ENCODE measurements at places on chromosomes 12 and 14. TPM values are rescaled to one million over a fixed set of nuclear protein-coding genes. Genes with fewer than 3 reads are reported as not detected.

Gene MANSC4
- not detected for total RNA-seq

Gene BCL2L2
- 1.7 TPM for total RNA-seq

Gene PTGR2
- 2.2 TPM for total RNA-seq

Gene PTPRO
- 7.7 TPM for total RNA-seq

Gene GLT8D2
- not detected for total RNA-seq

GRCh38 chr12:26195641-26196420 is 458 bp downstream of the SSPN start:
- DNase-seq: no peak
- H3K4me3 ChIP-seq: peak overlapping the region; percentile 68
- no peaks in the 10 kb centered on the region for H3K36me3 ChIP-seq
- H3K27ac ChIP-seq: no peak overlapping the region

DNA sequence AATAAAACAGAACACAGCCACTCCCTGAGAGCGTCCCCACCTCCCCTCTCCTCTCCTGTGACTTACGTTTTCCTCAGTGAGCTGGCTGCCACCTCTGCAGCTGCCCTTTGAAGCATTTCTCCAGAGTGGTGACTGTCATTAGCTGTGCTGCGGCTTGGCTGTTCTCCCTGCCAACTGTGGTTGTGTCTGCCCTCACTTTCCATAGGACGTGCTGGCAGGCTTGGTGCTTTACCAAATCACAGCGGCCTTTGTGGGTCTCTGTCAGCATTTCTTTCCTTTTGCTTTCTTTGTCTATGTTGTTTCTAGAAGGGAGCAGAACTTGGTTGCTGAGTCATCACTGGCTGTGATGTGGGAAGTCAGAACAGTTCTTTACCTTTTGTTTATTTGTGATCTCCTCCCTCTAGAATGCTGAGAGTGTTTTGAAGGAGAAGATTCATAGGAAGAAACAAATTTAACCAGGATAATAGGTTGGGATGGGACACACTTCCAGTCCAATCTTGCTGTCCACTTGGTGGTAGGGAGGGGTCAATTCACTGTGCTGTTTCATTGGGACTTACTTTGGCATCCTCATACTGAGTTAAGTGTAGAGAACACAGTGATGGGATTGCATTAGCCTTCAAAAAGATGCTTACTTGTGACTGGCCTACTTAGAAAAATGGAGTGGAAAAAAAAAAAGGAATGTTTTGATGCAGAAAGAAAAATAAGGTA is 88.2 kb downstream of the TMX1 start:
- peak; percentile 13 for DNase-seq
- H3K36me3 ChIP-seq: no peaks in the 10 kb centered on the region
- no peak overlapping the region for H3K4me3 ChIP-seq

DNA sequence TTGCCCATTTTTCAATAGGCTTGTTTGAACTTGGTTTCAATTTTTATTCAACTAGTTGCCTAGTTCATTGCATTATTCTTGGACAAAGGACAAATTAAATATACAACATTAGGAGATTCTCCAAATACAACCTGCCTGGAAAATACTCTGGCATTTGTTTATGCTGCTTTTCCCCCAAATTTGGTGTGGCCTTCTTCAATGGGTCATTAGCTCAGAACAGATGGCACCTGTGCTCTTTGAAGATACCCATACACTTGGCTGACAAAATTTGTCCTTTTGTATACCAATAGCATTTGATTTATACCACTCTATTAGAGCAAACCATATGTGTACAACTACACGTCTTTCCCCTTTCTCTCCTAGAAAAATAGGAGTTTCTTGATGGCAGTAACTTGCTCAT is 35.7 kb downstream of the WBP11 start:
- H3K4me1 ChIP-seq: peaks cover 42% of the 10 kb centered on the region
- peak overlapping the region; percentile 96 for H3K4me3 ChIP-seq
- no peak for DNase-seq
- H3K27ac ChIP-seq: no peak overlapping the region

- DNase-seq: no peak
- no peaks in the 10 kb centered on the region for H3K36me3 ChIP-seq
- H3K4me3 ChIP-seq: no peak overlapping the region
- no peaks in the 10 kb centered on the region for H3K4me1 ChIP-seq
- no peak overlapping the region for H3K27ac ChIP-seq
Observed at GRCh38 chr14:44204061-44204835, 302.8 kb downstream of the FSCB start.

GRCh38 chr12:6533653-6533922 is 729 bp upstream of the GAPDH start:
- H3K4me3 ChIP-seq: peak overlapping the region; percentile 90
- peak overlapping the region; percentile 98 for H3K27ac ChIP-seq
- peaks cover 75% of the 10 kb centered on the region for H3K36me3 ChIP-seq
- H3K4me1 ChIP-seq: peaks cover 49% of the 10 kb centered on the region
- H3K27me3 ChIP-seq: no peaks in the 10 kb centered on the region
- DNase-seq: no peak

GRCh38 chr12:21797539-21797938 is 23.0 kb upstream of the KCNJ8 start:
- H3K4me1 ChIP-seq: no peaks in the 10 kb centered on the region
- no peaks in the 10 kb centered on the region for H3K36me3 ChIP-seq
- no peaks in the 10 kb centered on the region for H3K27me3 ChIP-seq
- H3K4me3 ChIP-seq: no peak overlapping the region
- no peak overlapping the region for H3K27ac ChIP-seq
- no peak for DNase-seq

GRCh38 chr14:61388173-61388975 is 67.0 kb downstream of the PRKCH start:
- peaks cover 14% of the 10 kb centered on the region for H3K4me1 ChIP-seq
- H3K4me3 ChIP-seq: no peak overlapping the region
- H3K27me3 ChIP-seq: no peaks in the 10 kb centered on the region
- H3K36me3 ChIP-seq: peaks cover 38% of the 10 kb centered on the region
- H3K27ac ChIP-seq: no peak overlapping the region

- no peak for DNase-seq
- H3K27me3 ChIP-seq: peaks cover 63% of the 10 kb centered on the region
- no peak within 1 kb of the TSS for H3K27ac ChIP-seq
Observed at GRCh38 chr12:45050751-45051571, at the start of gene DBX2. DBX2 (minus strand) TSS chr12:45051099; CDS start chr12:45050927, 172 bp downstream.

DNA sequence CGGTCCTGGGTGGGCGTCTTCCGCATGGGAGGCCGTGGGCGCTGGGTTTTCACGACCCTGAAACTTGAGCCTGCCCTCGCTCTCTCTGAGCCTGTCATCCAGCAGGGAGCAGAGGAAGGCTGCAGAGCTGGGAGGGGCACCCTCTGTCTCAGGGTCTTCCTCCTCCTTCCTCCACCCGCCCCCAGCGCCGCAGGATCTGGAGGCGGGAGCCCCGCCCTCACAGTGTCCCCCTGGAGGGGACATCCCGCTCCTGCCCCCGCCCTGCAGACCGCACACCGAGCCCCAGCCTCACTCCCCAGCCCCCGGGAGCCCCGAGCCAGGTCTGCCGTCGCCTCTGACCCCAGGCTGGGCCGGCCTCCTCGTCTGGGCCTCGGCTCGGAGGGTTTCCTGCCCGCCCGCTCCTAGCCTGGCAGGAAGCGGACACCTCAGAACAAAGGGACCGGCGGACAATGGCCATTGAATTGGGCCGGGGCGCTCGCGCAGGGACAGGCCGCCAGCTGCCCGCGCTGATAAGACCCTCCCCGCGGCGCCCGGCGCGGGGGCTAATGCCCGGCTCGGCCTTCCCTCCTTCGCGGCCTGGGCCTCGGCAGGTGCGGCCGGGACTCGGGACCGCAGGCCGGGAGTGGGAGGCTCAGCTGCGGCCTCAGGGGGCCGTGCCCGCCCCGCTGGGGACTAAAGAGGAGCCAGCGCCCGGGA is 15.3 kb upstream of the NUDT14 start:
- DNase-seq: no peak
- no peak overlapping the region for H3K4me3 ChIP-seq
- peaks cover 24% of the 10 kb centered on the region for H3K4me1 ChIP-seq
- no peak overlapping the region for H3K27ac ChIP-seq
- H3K27me3 ChIP-seq: peaks cover 26% of the 10 kb centered on the region
- H3K36me3 ChIP-seq: no peaks in the 10 kb centered on the region

- H3K27ac ChIP-seq: no peak overlapping the region
- no peaks in the 10 kb centered on the region for H3K4me1 ChIP-seq
- DNase-seq: no peak
- H3K36me3 ChIP-seq: no peaks in the 10 kb centered on the region
- no peaks in the 10 kb centered on the region for H3K27me3 ChIP-seq
- H3K4me3 ChIP-seq: no peak overlapping the region
Observed at GRCh38 chr12:31574803-31575575, 15.9 kb downstream of the DENND5B start.

GRCh38 chr12:131444220-131445164 is 266.4 kb upstream of the SFSWAP start:
- no peaks in the 10 kb centered on the region for H3K27me3 ChIP-seq
- no peak overlapping the region for H3K27ac ChIP-seq
- no peaks in the 10 kb centered on the region for H3K36me3 ChIP-seq
- H3K4me1 ChIP-seq: no peaks in the 10 kb centered on the region
- H3K4me3 ChIP-seq: no peak overlapping the region
- DNase-seq: no peak

DNA sequence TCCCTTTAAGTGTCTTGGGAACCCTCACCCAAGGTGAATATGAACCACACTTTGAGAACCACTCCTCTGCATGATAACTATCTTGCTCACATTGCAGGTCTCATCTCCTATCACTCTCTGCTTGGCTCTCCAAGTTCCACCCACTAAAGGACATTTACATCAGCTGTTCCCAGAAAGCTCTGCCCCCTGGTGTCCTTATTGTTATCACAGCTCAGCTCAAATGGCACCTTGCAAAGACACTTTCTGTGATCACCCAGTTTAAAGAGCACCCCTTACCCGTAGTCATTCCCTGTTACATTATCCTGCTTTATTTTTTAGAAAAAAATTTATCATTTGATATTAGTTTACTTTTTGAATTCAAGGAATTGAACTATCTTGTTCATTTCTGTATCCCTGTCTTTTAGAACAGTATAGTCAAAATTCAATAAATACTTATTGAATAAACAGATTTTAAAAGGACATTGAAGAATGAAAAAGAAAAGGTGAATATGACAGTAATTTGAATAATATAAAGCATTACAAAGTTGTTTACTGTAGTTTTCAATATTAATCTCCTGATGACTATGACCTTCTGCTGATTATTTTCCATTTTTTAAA is 20.5 kb upstream of the GUCY2C start:
- peaks cover 11% of the 10 kb centered on the region for H3K27me3 ChIP-seq
- H3K27ac ChIP-seq: no peak overlapping the region
- H3K4me1 ChIP-seq: peaks cover 9% of the 10 kb centered on the region
- no peak overlapping the region for H3K4me3 ChIP-seq

- H3K4me1 ChIP-seq: no peaks in the 10 kb centered on the region
- H3K27me3 ChIP-seq: no peaks in the 10 kb centered on the region
- no peak overlapping the region for H3K27ac ChIP-seq
- H3K4me3 ChIP-seq: no peak overlapping the region
- DNase-seq: no peak
- no peaks in the 10 kb centered on the region for H3K36me3 ChIP-seq
Observed at GRCh38 chr14:33699300-33699983, 251.4 kb downstream of the EGLN3 start.
